ENCODE measurements at places on chromosomes 6 and 20.

GRCh38 chr6:12585497-12585958, 131.0 kb upstream of the PHACTR1 start:
- DNase-seq, result no peak

DNA sequence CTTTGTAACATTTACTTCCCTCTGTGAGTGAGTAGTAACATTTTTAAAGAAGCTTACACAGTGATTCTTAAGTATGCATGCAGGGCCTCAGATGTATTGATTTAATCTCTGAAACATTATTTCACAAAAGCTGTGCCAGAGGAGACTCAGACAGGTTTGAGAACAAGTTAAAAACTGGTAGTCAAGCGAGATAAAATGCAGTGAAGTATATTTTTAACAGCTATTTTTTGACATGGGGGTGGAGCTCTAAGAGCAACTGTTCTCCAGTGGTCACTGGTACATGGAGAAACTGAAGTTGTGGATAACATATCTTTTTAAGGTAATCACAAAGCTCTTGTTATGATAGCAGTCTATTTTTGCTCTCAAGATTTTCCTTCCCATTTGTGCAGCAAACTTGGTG, 20.4 kb downstream of the DSTN start:
- DNase-seq, result no peak

GRCh38 chr6:24079076-24079475, 46.9 kb upstream of the NRSN1 start:
- DNase-seq, result no peak

DNA sequence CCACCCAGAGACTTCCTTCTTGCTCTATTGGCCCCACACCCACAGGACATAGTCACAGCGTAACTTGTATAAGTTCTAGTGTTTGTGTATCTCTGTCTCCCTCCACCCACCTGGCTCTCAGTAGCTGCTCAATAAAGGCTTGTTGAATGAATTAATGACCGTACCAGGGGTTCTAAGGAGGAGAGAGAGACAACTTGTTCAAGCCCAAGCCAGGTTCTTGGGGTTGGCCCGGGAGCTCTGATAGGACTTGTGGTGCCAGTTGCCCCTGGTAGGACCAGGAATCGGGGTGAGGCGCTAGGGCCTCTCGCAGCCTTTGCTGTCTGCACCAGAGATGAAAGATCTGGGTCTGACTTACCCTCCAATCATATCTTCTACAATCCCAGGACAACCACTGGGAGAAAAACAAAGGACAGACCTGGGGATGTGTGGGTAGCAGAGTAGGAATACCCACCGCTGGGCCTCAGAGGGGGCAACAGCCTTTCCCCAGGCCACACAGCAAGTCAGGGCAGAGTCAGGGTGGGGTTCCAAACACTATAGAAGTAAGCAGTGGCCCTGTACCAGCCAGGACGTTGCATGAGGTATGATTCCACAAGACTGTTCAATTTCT, 5.3 kb upstream of the TGM2 start:
- peak; percentile 58 for DNase-seq

DNA sequence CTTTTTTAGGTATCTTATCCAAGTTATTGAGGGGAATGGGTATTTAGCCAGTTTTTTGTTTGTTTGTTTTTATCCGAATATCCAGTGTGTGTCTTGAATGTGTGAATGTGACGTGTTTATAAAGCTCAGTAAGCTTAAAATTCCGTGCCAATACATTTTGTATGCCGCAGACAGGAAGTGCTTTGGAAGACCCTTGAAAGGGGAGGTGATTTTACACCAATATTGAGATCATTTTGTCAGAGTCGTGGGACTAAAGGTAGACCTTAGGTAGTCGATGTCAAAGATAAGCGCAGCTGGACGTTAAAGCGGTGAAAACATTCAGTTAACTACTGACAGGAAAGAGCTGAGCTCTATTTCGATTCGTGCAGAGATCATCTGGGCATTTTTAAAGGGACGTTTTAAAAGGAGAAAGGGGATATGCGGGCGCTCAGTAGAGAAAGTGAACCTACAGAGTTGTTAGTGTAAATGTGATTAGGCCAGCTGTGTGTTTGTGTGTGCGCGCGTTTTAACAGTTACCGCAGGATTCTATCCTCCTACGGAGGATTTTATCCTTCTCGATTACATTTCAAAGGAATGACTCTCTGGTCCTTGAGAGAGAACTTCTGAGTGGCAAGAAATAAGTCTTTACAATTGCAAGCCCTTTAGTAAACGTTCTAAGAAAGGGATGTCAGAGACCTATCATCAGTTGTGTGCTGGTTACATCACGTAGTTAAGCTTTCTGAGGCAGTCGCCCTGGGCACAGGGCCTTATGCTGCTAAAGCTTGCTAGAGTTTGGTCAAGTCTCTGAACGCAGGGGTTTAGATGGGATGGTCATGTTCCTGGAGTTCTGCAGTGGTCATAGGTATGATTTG, 625 bp upstream of the ECHDC1 start:
- DNase-seq, result no peak

- DNase-seq, result no peak
Measured at GRCh38 chr6:106045077-106045476, 41.1 kb upstream of the PRDM1 start.

DNA sequence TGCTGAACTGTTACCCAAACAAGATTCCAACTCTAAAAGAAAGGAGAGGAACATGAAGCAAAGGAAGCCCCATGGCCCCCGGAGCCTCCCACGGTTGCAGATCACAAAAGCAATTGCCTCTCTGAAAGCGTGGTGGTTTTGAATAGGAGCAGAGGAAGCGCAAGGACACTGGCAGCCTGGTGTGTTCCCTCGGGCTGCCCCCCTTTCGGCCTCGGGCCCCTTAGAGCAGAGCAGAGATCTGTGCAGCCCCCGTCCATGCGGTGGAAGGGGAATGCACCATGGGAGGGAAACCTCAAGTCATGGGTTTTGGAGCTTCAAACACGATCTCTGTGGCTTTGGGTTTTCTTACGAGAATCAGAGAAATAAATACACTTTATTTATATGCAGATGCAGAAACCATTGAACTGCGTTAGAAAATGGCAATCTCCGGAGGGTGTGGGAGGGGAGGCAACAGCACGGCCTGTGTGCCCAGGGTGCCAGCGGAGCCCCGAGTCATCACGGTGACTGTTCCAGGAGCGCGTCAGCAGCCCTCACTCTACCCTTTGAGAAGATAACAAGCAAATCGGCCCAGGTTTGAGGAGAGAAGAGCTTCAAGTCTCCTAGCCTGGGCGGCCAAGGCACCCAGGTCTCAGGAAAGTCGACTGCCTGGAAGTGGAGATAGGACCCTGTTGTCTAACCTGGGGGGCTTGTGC, 20.5 kb downstream of the FOXF2 start:
- no peak for DNase-seq

- DNase-seq, result no peak
Measured at GRCh38 chr20:4063631-4064030, 48.3 kb upstream of the RNF24 start.

DNA sequence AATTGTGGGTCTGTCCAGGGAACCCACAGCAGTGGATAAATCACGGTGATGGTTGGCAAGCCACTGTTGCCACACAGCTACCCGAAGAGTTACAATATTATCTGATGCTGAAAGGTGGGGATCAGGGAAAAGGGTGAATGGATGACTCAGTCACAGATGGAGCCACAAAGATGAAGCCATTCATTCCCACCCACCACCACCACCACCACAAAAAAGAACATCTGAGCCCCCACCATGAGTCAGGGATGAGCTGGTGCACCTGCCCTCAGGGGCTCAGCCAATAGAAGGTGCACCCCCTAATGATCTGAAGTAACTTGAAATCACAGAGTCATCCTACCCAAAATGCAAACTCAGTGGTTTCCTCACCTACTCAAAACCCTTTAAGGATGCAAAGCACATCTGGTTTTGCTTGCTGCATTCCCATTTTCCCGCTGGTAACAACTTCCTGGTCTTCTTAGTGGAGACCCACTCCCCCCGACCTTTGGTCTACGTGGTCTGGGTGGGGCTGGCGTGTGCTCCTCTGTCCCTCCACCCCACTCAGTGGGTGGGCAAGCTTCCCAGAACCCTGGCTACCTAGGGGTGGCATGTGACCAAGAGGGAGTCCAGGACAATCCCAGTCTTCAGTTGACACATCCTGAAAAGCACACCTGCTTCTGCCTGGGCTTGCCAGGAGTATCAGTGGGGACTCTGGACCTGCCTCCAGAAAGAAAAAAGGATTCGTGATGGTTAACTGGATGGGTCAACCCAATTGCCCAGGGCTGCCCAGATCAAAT, 125.5 kb downstream of the ANKRD60 start:
- DNase-seq, result no peak

- no peak for DNase-seq
Measured at GRCh38 chr6:18439581-18439980, 52.4 kb downstream of the RNF144B start.

GRCh38 chr6:169266746-169267591, 13.3 kb upstream of the THBS2 start:
- no peak for DNase-seq

DNA sequence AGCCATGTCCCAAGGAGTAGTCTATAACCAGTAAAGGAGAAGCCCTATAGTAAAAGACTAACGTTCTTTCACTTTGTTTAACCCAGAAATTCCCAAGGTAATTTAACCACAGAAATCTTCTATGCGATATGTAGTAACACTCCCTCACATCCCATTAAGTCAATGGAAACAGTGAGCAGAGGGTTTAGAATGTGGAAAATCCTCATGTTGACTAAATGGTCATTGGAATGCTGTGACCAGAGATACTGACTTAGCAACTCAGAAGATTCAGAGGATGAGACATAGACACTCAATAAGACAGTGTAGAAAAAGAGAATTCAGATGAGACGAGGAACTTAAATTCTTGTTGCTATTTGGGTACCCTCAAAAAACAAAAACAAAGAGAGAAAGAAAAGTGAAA, 562.2 kb upstream of the NOX3 start:
- DNase-seq, result no peak

DNA sequence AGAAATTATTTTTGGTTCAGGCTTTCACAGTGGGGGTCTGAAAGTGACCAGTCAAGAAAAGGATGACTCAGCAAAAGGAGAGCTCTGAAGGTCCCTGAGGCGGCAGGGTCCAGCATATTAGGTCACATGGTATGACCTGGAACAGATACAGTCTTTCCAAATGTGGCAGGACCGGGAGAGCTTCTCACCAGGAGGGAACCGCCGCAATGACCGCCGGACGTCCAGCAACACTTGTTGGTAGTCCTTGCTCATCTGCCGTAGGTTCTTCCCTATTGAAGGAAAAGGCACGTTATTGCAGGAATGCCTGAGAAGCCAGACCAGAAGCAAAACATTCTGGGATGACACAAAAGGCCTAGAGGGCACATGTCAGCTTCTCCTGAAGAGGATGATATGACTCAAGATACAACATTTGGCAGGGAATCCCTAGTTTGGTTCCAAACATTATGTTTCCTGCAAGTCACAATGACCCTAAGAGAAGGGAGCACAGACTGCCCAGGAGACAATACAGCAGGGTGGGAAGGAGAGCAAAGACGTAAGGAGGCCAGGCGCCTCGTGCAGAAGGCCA, 17.4 kb downstream of the TBC1D20 start:
- no peak for DNase-seq

DNA sequence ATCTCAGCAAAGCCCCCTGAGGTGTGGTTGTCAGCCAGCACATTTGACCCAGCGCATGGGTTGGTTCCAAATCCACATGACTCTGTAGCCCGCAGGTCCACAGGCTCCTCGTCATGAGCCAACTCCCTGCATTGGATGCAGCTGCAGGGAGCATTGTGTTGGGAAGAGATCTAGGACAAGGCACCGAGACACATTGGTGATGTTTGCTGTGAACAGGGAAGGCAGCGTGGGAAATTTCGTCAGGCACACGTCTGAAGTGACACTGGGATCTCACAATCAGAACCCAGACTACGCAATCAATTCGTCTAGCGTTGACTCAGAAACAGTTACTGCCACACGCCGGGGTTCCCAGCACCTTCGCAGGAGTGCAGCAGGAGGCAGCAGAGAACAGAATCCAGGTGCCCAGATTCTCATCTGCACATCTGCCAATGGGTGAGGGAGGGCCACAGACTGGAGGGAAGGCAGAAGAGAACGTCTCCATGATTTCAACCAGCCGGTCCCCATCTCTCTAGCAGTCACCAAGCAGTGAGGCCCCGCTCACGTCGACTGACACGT, 177.0 kb downstream of the TTLL2 start:
- no peak for DNase-seq

GRCh38 chr6:130771741-130772140, 55.5 kb upstream of the SMLR1 start:
- DNase-seq, result no peak

- DNase-seq, result no peak
Measured at GRCh38 chr6:25889877-25890853, 16.1 kb upstream of the SLC17A3 start.

GRCh38 chr20:51680067-51680749, 88.0 kb downstream of the ATP9A start:
- DNase-seq, result no peak

GRCh38 chr20:22962567-22963439, 72.3 kb upstream of the SSTR4 start:
- no peak for DNase-seq

DNA sequence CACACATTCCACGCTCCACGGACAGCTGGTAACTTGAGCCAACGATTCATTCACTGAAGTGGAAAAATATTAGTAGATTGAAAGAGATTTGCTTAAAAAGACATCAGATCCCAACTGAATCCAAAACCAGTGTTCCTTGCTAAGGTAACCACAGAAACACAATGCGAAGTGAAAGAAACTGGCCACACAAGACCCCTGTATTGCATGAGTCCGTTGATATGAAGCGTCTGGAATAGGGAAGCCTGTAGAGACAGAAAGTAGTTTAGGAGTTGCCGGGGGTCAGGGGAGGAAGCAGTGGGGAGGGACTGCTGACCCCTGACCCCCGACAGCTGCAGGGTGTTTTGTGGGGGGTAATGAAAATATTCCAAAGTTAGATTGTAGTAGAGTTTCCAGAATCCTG, 10.0 kb downstream of the PCK1 start:
- DNase-seq, result no peak

- no peak for DNase-seq
Measured at GRCh38 chr6:146265056-146265455, 236.2 kb downstream of the GRM1 start.

- no peak for DNase-seq
Measured at GRCh38 chr6:126091466-126091865, 105.1 kb downstream of the TRMT11 start.

GRCh38 chr6:71345476-71346333, 57.1 kb downstream of the OGFRL1 start:
- DNase-seq, result no peak

DNA sequence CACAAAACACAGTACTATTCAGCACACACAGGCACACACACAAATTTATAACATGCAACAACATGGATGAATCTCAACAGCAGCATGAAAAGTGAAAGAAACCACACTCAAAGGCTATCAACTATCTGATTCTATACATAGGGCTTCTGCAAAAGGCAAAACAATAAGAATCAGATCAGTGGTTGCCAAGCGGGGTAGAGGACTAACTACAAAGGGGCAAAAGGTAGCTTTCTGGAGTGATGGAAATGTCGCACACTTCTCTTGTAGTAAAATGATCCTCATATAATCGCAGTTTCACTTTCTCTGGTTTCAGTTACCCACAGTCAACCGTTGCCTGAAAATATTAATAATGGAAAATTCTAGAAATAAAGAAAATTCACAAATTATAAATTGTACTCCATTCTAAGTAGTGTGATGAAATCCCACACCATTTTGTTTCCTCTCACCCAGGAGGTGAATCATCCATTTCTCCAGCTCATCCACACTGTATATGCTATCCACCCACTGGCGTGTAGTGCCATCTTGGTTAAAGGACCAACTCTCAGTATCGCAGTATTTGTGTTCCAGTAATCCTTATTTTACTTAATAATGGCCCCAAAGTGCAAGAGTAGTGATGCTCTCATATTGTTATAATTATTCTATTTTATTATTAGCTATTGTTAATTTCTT, 12.8 kb upstream of the PLN start:
- DNase-seq, result no peak

All from tibial artery (tissue), 4 donors.